ENCODE measurements at places on chromosomes 5 and 9.

GRCh38 chr5:153372425-153373129, 117.9 kb upstream of the GRIA1 start:
- no peak for DNase-seq

DNA sequence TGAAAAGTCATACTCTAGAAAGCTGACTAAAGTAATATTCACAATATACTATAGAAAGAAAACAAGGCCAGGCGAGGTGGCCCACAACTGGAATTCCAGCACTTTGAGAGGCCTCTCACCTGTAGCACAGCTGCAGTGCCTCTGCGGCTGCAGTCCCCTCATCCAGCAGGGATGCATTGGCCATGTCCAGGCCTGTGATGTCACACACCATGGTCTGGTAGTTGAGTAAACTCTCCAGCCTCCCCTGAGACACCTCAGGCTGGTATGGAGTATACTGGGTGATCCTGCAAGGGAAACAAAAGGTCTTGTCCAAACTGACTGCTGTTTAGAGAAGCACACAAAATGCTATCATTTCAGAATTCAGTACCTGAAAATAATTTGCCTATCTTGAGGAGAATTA, 35.5 kb downstream of the GLDC start:
- no peak for DNase-seq

DNA sequence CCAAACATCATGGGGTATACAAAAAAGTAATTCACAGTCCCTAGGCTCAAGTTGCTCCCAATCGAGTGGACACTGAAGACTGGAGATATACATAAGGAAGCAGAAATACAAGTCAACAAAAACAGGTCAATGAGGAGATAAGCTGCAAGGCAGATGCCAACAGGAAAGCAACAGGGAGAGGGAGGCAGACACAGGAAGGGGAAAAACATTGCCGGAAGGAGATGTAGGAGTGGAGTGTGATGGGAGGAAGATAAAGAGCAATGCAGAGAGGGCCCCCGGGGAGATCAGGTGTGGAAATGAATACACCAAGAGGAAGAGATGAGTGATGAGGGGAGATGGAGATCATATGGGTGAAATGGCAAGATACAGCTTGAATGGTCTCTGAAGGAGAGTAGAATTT, 243.0 kb downstream of the RAB3C start:
- no peak for DNase-seq

DNA sequence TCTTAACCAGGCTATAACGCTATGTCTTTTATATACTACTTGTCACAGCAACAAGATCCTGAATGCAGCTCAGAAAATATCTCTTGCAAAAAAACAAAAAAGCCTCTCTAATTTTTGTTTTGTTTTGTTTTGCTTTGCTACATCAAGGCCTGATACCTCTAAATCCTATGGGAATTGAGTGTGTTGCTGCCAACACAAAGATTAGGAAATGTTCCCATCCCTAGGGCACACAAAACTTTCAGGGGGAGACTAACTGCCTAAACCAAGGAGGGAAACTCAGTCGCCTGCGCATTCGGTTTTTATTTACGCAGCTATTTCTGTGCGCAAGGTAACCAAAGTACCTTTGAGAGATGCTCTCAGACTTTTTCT, 1.7 kb downstream of the SSBP2 start:
- no peak for DNase-seq

- DNase-seq = no peak
Observed at GRCh38 chr5:93603078-93603792, 20.2 kb downstream of the NR2F1 start.

GRCh38 chr5:150068472-150068871, 17.9 kb downstream of the CSF1R start:
- peak; percentile 26 for DNase-seq

- DNase-seq = no peak
Observed at GRCh38 chr9:129223551-129224208, 45.6 kb upstream of the IER5L start.

DNA sequence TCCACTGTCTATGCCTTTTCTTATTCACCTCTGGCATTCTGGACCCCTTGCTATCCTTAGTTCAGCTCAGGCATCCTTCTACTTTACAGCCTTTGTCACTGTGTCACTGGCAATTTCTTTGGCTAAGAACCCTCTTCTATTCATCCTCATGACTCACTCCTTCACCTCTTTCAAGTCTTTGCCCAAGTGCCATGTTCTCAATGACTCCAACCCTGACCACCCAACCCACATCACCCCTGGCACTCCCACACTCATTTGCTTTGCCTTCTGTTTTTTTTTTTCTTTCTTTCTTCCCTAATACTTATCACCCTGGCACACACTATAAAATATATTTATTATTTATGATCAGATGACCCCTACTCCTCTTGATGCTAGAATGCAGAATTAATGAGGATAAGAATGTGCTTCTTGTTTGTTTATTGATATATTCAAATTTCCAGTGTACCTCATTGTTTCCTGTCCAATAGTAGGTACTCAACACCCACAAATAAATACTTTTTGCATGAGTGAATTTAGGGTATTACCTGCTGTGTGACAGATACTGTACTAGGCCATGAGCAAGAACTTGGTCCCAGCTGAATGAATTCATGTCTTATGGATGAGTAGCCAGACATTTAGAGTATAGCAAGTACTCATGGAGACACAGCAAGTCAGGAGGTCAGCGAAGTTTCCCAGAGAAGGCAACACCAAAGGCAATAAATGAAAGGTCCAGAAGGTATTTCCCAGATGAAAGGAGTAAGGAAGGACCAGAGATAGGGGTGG, 236.1 kb downstream of the PAPPA start:
- DNase-seq = peak; percentile 96

GRCh38 chr5:151581812-151582583, 9.1 kb downstream of the FAT2 start:
- DNase-seq = no peak

GRCh38 chr9:96449523-96449844, 485 bp upstream of the HABP4 start:
- DNase-seq = no peak

GRCh38 chr5:23330726-23331125, 176.7 kb upstream of the PRDM9 start:
- DNase-seq = no peak

DNA sequence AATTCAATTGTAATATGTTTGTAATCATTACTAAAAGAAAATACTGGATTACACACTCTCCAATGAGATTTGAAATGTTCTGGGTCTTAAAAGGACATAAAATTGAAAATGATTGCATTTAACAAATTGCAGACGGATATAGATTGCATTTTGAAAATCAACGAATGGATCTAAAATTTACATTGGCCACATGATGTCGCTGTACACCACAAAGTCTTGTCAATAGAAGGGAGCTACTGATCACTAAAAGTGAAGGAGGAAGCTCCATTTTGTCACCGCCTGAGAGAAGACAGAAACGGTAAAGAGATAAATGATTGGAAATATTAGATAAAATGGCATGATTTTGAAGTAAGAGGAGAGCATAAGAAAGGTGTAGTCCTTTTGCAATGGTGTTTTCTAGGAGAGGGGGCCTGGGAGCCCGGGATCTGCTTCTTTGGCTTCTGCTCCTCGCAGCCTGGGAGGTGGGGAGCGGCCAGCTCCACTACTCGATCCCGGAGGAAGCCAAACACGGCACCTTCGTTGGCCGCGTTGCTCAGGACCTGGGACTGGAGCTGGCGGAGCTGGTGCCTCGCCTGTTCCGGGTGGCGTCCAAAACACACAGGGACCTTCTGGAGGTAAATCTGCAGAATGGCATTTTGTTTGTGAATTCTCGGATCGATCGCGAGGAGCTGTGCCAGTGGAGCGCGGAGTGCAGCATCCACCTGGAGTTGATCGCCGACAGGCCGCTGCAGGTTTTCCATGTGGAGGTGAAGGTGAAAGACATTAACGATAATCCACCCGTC, at the start of gene PCDHA1:
Gene PCDHA1, plus strand, starts transcription at position 236 of the 782 bp plus-strand sequence.
- DNase-seq = peak; percentile 21

DNA sequence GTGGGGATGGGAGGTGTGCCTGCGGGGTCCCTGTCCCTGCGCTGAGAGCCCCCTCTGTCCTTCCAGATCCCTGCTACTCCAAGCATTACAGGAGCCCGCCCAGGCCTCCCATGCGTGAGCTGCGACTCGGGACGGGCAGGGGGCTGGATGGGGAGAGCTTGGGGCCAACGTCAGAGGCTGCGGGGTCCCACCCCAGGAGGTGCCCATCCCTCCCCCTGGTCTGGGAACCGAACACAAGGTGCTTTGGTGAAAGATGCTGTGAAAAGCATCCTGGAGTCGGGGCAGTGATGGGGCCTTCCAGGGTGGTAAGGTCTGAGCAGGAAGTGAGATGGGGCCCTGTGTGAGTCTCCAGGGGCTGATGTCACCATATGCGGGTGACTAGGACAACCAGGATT, 2.7 kb downstream of the LCN9 start:
- DNase-seq = no peak

DNA sequence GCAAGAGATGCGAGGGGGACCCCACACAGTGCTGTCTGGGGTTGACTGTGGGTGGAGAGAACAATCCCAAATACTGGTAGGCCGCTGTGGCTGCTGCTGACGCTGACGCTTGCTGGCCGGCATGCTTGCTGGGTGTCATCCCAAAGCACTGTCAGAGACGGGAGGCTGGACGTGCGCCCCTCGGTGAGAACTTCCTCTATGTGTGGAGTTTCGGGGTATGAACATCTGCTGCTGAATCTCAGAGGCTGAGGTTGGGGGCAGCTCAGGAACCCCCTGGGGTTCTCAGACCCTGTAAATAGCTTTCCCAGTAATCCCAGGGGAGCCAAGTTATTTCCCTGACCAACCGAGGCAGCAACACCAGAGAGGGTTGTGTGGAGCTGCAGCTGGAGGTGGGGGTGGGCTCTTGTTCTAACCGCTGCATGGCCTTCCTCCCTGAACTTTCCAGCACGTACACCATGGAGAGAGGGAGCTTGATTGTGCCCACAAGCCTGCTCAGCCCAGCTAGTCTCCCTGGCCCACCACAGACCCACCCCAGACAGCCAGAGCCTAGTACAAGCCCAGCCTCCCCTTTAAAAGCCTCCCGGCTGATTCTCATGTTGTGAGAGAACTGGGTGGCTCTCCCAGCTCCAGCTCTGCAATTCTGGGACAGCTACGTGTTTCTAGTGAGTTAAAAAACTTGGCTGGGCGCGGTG, 21.8 kb upstream of the SLC12A7 start:
- no peak for DNase-seq

DNA sequence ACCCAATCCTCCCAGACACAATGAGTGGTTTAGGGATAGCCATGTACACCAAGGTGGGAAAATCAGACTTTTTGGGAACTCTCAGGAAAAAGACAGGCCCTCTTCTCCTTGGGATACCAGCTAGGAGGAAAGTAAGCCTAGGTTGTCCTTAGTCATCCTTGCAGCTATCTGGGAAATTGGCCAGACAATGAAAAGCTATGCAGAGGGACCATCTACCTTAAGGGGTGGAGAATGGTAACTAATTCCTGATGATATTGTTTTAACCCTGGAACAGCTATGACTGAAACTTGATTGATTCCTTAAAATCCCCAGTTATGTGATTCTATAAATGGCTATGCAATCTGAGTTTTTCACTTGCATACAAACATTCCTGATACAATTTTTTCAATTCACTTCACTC, 88.9 kb upstream of the BNC2 start:
- no peak for DNase-seq

GRCh38 chr9:138072897-138073296, 195.3 kb downstream of the CACNA1B start:
- no peak for DNase-seq

DNA sequence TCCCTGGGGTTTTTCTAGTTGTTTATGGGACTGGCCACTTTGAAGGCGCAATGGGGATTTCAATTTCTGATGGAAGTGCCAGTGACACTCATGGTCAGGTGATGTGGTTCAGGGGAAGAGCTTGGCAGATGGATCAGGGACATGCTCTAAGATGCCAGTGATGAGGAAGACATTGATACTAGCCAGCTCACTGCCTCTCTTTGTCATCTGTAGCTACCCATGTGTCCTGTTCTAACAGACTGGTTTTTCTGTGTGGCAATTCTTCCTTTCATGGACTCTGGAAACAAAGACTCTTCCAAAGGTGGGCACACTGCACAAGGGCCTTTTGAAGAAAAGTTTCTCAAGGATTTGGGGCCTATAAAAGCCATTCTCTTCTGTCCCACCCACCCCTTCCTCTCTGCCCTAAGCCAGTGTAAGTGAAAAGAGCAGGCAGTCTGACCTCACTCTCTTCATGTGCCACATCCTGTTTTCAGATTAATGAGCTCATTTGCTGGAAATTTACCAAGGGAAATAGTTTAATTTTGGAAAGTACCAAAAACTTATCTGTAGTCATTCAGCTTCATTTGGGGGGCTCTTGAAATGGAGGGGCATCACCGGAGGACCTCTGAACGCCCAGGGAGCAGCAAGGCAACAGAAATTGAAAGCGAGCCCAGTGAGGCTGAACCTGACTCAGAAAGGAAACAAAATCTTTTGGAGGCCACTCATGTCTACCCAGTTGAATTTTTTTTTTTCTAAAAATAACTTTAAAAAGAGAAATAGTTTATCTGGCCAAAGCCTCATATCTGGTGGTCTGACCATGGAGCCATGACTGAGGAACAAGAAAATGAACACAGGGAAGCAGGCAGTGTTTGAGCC, 4.9 kb upstream of the TRAF1 start:
- DNase-seq = peak; percentile 86

DNA sequence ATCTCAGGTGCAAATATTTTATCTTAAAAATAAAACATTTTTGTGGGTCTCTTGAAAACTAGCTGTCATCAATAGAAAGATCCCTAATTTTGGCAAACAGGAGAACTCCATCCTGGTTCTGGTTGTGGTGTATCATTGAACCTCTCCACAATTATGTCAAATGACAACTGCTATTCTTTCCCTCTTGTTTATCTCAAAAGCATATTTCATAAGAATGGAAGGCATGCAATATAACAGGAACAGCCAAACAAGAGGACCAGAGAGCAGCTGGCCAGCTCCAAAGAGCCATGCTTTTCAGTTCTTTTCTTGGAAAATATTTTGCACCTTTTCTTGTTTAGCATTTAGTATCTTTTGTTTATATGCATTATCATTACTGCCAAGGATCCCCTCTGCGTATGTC, 125.4 kb downstream of the ADAMTS6 start:
- DNase-seq = no peak

GRCh38 chr5:168260353-168261226, 30.9 kb upstream of the WWC1 start:
- DNase-seq = no peak

DNA sequence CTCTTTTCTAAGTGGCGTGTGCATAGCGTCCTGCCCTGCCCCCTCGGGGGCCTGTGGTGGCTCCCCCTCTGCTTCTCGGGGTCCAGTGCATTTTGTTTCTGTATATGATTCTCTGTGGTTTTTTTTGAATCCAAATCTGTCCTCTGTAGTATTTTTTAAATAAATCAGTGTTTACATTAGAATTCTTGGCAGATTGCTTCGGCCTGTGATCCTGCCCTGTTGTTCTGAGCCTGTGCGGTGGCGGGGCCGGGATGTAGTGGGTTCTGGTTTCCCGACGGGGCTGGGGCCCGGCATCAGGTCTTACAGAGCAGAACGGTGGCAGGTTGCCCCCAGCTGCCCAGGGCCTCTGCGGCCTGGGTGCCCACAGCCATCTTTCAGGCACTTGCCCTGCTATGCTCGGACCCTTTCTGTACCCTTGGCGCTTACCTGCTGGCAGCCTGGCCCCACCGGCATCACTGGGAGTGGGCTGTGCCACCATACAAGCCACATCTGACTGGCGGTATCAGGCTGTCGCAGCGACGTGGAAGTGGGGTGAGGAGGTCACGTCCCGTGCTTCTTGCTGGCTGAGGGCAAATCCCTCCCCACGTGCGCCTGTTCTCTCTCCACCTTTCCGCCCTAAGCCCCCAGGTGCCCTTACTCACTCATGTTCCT, 9.0 kb downstream of the QRFP start:
- DNase-seq = no peak

GRCh38 chr9:92468206-92468605, 14.1 kb downstream of the ASPN start:
- peak; percentile 74 for DNase-seq

- DNase-seq = no peak
Observed at GRCh38 chr9:137141050-137141810, 2.3 kb downstream of the GRIN1 start.

Measured in kidney tubule cell (primary cell).